Activated CD4-positive, alpha-beta T cell treated with anti-CD3 and anti-CD28 coated beads, Interleukin-2, amount 10 ng/mL, durations not matched to agents 24 days and 14 days (primary cell): ENCODE measurements at places on chromosomes 7 and 10.

DNA sequence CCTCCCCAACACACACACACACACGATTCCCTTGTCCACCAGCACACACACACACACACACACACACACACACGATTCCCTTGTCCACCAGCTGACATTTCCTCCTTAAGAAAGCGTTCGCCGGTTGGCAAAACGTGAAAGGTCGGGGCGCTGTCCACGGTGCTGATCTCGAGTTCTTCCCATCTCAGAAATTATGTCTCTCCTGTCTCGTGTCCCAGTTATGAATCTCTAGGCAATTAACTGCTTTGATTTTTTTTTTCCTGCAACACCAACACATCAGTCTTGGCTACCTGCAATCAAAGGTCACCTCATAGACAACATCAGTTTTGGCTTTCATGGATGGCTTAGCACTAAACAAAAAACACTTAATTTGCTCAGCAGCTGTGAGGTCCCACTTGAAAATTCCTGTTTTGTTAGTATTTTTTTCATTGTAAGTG, 1.9 kb downstream of the INA start:
- peak; percentile 87 for DNase-seq

GRCh38 chr7:121351682-121352081, 22.9 kb downstream of the WNT16 start:
- DNase-seq = no peak

DNA sequence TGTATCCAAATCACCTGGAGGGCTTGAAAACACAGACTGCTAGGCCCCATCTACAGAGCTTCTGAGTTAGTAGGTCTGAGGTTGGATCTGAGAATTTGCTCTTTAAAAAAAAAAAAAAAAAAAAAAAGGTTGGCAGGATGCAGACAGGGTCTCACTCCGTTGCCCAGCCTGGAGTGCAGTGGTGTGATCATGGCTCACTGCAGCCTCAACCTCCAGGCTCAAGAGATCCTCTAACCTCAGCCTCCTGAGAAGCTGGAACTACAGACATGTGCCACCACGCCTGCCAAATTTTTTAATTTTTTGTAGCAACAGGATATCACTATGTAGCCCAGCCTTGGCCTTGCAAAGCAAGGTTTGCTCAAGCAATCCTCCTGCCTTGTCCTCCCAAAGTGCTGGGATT, 8.0 kb downstream of the GDI2 start:
- no peak for DNase-seq

DNA sequence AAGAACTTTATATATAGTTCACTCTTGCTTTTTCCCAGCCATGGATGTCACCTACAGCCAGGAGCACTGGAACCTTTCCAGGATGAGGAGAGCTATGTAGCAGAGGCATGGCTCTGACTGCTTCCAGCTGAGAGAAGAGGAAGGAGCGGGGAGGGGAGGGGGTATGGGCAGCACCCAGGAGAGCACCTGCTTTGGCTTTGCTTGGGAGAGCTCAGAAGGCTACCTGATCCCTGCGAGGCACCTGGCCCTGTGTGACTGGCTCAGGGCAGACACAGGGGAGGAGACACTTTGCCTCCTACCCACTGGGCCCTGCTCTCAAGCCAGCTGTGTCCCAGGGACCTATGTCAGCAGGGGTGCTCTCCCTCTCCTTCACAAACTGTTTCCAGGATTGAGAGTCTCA, 67.1 kb downstream of the HK1 start:
- DNase-seq = no peak
